Activated naive CD4-positive, alpha-beta T cell treated with anti-CD3 and anti-CD28 coated beads, Interleukin-2, amount 50 U/mL, for 72 hours (primary cell): ENCODE measurements at places on chromosomes 7 and 10.

- no peak for DNase-seq
Measured at GRCh38 chr10:31359979-31360378, 41.0 kb downstream of the ZEB1 start.

- DNase-seq: no peak
Measured at GRCh38 chr10:76040107-76040829, 608.8 kb downstream of the LRMDA start.

DNA sequence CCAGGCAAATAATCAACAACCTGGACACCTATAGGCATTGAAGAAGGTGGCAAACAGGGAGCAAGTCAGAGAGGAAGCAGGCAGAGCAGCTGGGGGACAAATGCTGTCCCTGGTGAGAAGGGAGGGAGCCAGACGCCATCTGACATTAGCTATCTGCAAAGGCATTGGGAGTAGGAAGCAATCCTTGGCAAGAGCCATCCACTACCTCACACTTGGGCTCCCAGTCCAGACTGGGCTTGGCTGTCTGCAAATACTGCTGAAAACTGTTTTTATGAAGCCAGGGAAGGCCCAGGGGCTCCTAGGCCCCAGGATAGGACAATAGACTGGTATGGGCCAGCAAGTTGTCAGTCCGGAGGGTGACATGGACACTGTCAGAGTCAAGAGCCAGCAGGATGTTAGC is 132.5 kb downstream of the SORBS1 start:
- DNase-seq: no peak

- no peak for DNase-seq
Measured at GRCh38 chr10:70682920-70683600, 10.8 kb downstream of the ADAMTS14 start.

DNA sequence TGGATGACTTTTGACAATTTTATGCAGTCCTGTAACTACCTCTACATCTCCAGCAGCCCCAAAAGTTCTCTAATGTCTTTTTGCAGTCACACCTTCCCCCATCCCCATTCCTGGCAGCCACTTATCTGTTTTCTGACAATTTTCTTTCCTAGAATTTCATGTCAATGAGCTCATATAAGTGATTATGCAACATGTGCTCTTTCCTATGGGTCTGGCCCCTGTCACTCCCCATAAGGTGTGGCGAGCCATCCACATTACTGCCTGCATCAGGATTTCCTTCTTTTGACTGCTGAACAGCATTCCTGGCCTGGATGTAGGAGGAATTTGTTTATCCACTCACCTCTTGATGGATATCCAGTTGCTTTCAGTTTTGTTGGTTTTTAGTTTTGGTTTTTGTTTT is 146.7 kb upstream of the MGMT start:
- DNase-seq: no peak

- no peak for DNase-seq
Measured at GRCh38 chr7:68438016-68438415, 1160.3 kb upstream of the AUTS2 start.

GRCh38 chr7:155456738-155457543 is 988 bp upstream of the EN2 start:
- no peak for DNase-seq

GRCh38 chr7:95209788-95210187 is 114.5 kb downstream of the PON1 start:
- DNase-seq: no peak

DNA sequence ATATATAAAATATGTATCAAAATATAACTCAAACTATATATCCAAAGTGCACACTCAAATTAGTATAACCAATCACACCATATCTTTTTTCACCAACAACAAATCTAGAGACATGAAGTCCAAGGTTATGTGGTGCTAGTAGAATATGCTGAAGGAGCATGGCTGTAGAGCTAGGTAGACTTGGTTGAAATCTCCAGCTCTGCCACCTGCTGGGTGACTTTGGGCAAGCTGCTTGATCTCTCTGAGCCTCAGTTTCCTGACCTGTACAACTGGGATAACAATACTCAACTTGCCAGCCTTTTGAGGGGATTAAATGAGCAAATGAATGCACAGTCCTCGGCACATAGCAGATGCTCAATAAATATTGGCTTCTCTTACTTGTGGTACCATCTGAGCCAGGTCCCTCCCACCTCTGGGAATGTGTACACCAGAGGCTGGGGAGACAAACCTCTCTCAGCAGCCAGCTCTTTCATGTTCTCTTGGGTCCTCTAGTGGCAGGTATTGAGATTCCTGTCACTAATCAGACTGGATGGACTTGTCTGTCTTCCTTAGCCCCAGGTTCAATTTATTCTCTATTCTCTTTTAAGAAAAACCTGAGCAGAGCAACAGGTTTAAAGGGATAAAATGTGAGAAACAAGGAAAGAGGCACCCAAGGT is 94.3 kb upstream of the PDE1C start:
- no peak for DNase-seq

DNA sequence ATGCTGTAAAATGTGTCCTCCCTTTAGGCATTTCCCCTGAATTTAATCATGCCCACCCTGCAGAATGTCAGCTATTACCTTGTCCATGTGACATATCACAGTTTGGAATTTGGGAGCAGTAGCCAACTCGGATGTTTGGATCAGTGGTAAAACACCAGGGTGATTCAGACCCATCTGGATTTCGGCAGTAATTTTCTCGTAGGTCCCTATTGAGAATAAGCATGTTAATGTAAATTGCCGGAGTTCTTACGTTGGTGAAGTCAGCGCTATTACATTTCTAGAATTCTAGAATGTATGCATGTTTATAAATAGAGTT is 44.1 kb downstream of the HGF start:
- no peak for DNase-seq

- no peak for DNase-seq
Measured at GRCh38 chr10:103616705-103617601, 123.4 kb downstream of the NEURL1 start.

- no peak for DNase-seq
Measured at GRCh38 chr7:90181485-90181884, 27.2 kb downstream of the STEAP1 start.

DNA sequence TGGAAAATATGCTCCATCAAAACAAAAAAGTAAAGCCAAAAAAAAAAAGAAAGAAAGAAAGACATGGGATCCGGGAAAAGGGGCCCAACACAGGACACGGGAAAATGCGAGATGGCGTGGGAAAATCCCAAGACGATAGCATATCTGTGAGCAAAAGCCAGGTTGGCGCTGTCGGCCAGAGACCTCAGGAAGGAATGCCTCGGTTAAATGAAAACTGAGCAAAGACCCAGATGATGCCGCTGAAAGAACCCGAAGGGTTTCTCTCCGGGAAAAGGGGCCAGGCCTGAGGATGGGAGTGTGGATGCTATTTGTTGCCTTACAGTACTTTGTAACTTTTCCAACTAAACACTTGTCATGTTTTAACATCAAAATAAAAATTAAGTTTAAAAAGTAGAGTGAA is 49.5 kb upstream of the PPP2R2D start:
- no peak for DNase-seq

GRCh38 chr10:132893090-132893489 is 49.3 kb downstream of the CFAP46 start:
- DNase-seq: peak; percentile 31

DNA sequence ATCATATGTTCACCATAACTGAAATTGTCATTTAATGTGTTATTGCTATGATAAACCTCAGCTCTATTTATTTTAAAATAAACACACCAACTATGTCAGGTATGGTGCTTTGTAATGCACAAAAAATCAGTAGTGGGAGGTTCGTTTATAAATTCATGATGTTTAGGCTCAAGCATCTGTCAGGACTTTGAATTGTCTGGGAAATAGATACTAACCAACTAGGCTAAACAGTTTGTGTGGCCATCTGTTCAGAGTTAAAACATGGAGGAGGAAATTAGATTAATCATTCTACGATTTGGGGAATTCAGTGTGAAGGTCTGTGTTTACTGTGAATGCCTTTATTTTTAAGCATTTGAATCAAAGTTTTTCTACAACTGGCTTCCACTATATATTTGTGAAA is 212.6 kb upstream of the FZD8 start:
- no peak for DNase-seq

- DNase-seq: no peak
Measured at GRCh38 chr7:72059925-72060324, 352.2 kb downstream of the CALN1 start.

GRCh38 chr10:30422981-30423654 is 10.9 kb upstream of the MAP3K8 start:
- no peak for DNase-seq

DNA sequence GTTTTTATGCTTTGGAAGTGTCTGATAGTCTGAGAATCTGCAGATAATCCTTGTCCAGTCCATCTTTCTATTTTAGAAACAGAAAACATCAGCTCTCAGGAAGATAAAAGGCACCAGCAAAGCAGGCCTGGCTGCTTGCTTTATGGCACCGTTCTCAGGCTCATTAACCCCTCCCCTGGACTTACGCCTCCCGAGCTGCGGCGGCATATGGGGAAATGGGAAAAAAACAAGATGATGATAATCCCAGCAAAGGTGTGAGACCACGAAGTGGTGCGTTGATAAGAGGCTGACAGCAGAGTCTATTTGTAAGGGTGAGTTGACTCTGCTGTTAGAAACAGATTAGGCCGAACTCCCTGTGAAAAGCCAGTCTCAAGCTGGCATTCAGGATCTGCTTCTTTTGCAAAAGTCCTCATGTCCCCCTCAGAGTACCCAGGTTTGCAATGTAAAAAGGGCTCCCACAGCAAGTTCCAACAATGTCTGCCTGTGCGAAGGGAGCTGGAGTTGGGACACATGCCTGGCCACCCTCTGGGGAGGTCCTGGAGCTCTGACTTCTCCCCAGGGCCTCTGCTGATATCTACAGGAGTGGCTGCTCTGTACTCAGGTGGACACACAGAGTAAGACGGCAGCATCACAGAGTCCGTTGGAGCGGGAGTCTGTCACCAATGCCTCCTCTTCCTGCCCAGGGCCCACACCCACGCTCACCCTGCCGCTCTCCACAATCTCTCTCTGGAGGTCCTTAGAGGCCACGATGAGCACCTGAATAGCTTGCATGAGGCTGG is 54.3 kb downstream of the SPDYE5 start:
- DNase-seq: no peak

DNA sequence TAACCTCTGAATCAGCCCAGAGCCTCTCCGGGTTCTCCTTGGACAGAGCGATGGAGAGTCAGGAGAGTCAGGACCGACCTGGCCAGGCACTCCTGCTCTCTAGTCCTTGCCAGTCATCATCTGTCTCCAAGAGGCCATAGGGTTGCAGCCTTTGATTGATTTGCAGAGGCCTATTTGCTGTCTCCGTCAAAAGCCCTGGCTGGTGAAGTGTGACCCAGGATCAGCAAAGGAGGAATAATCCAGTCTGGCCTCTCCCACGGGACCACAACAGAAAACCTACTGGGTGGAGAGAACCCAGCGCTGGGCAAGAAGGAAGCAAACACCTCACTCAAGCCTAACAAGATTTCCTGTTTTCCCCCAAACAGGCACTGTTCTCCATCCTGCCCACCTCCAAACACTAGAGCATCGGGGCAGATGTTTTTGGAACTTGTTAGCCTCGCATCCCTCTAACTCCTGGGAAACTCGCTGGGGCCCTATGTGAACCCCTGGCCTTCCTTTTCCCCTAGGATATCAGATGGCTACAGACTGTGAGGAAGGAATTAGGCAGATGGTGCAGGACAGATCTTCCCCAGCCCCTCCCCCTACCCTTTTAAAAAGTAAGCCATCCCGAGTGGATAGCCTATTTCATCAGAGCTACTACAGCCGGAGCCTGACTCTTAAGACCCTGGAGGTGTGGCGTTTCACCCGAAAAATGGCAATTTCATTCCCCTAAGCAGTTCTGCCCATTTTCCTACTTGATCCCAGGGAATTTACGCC is 54.3 kb downstream of the PODXL start:
- DNase-seq: no peak

DNA sequence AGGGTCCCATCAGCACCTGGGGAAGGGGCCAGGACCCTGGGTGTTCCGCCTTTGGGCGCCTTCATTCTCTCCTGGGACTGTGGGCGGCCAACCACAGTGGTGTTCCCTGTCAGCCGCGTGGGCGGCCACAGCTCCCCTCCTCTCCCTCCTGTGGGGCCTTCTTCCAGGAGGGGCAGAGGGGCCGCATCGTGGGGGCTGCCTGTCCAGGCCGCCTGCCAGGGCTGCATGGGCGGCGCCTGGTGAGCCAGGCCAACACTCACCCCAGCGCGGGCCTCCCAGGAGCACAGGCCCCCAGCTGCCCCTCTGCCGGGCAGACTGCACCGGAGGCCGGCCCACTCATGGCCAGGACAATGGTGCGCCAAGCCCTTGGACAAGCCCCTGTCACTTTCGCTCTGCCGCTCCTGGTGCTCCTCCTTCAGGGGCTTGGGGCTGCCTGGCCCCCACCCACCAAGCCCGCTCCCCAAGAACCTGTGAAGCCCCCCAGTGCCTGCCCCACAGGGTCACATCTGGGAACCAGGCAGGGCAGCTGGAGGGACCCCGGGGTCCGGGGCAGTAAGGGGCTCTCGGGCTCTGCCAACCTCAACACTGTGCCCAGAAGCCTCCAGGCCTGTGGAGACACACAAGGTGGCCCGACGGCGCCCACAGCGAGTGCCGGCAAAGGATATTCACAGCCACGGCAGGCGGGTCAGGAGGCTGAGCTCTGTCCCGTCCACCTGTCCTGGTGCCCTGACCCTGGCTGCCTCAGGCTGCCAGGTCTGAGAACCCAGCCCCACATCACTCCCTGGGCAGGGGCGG is 42.8 kb downstream of the AP5Z1 start:
- DNase-seq: no peak

DNA sequence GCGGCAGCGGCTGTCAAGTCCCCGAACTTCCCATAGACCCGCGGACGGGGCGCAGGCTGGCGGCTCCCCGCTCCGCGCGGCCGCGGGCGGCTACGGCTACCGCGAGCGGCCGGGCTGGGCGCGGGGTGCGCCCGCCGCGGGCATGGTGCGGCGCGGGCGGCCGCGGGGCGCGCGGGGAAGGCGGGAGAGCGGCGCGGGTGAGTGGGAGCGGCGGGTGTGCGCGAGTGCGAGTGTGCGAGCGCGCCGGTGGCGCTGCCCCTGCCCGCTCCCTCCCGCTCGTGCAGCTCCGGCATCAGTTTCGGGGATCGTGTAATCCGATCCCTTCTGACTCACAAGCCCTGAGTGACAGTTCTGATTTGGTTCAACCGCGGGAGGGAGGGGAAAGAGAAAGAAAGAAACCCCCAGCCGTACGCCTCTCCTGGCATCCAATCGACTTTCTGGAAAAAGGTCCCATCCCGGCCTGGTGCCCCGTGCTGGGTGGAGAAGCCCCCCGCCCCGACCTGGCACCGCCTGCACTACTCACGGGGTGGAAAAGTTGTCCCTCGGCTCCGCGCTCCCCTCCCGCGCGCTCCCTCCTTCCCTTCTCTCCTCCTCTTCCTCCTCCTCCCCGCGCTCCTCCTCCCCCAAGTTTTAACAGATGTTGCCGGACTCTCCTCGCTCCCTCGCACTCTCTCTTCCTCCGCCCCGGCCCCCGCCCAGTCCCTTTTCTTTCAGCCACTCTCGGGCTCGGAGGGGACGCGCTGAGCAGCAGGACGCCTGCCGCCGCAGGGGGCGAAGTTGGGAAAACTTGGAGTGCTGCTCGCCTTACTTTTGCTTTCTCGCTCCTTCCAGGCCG is at the start of gene GLI3:
TSS of gene GLI3 (minus strand) at position 234 of the 835 bp plus-strand sequence. CDS start 13,956 bp downstream, outside the sequence.
- DNase-seq: peak; percentile 36

GRCh38 chr7:151827620-151828019 is 49.3 kb downstream of the PRKAG2 start:
- DNase-seq: no peak

GRCh38 chr7:47282790-47283496 is 299.0 kb downstream of the TNS3 start:
- no peak for DNase-seq
